Glomerular endothelial cell (primary cell): ENCODE measurements at places on chromosomes 7 and 10.

GRCh38 chr10:112141292-112141691 lies 42.3 kb downstream of the GPAM start:
- no peak for DNase-seq

DNA sequence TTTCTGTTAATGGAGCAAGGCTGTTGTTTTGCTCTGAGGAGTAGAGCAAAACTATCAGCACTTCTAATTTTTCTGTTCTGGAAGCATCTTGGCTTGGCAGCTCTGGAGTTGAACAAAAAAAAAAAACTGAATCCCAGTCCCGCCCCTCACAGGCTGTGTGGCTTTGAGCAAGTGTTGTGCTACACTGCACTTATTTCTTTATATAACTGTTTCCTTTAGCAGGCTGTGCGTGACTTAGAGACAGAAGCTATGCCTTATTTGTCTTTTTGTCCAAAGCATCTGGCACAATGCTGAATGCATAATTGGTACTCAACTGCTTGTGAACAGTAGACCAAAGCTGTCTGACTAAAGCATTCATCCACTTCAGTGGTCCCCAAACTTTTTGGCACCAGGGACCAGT lies 96.1 kb downstream of the AMPH start:
- no peak for DNase-seq

DNA sequence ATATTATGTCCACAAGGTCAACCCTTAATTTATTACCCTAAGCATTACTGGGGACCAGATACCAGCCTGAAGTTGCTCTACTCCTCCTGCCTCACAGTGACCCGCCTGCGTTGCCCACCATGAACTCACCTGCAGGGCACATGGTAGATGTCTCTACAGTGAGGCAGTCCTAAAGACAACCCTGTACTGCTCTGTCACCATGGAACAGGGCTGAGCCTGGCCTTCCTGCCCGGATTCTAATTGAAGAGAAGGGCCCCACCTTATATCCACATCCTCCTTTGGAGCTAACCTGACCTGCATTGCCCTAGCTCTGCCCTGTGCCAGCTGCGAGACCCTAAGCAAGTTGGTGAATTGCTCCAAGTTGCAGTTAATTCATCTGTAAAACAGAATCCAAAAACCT lies 4.1 kb downstream of the SH3PXD2A start:
- DNase-seq, result no peak

GRCh38 chr10:43931308-43931930 lies 282.7 kb upstream of the ZNF32 start:
- DNase-seq, result no peak

- no peak for DNase-seq
Measured at GRCh38 chr7:29207162-29207801, 12.7 kb downstream of the CHN2 start.

DNA sequence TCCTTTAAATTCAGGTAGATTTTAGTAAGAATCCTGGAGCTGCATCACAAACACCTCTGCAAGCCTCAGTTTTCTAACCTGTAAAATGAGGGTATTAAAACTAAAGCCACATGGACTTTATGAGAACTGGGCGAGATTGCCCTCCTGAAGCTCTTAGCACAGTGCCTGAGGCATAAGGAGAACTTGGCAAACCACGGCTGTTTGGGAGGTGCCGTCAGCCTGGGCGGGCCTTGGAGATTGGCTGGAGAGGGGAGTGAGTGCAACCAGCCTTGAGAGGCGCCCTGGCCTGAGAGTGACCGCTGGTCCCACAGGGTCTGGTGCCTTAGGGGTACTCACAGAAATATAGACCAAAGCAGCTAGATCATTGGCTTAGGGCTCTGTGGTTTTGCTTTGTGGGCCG lies 5.4 kb upstream of the TNS3 start:
- DNase-seq, result no peak

- no peak for DNase-seq
Measured at GRCh38 chr7:151252961-151253711, 4.6 kb upstream of the SMARCD3 start.

DNA sequence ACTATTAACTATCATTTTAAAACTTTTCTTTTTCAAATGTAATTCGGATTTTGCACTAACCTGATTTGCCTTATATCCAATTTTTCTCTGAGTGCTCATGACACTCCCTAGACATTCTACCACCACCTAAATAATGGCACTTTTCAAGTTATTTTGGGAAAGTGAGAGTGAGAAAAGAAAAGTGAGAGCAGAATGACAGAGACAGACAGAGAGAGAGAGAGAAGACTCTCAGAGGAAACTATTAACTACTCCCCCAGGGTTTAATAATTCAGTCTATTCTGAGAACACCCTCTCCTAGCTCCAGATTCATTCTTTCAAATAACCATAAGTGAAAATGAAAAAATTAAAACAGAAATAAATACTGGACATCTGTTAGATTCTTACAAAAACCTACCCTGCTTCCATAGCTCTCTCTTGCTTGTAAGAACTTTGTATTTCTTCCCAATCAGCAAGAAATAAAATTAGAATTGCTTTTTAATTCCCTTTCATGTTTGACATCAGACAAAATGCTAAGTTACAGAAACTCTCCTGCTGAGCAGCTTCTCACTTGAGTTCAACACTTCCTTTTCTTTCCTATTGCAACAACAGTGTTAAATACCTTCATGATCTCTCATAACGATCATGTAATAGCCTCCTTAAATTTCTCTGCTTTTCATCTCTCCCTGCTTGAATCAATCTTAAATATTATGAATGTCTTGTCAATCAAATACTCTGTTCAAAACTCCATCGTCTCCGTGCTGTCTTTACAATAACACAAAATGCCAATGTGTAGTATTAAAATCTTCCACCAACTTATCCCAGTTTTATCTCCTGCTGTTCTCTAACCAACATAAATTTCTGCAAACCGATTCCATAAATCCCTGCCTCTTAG lies 191.7 kb downstream of the SEMA3E start:
- DNase-seq, result no peak

- DNase-seq, result no peak
Measured at GRCh38 chr7:104341546-104341945, 13.1 kb downstream of the LHFPL3 start.

- no peak for DNase-seq
Measured at GRCh38 chr7:44278451-44279161, 46.8 kb downstream of the CAMK2B start.

DNA sequence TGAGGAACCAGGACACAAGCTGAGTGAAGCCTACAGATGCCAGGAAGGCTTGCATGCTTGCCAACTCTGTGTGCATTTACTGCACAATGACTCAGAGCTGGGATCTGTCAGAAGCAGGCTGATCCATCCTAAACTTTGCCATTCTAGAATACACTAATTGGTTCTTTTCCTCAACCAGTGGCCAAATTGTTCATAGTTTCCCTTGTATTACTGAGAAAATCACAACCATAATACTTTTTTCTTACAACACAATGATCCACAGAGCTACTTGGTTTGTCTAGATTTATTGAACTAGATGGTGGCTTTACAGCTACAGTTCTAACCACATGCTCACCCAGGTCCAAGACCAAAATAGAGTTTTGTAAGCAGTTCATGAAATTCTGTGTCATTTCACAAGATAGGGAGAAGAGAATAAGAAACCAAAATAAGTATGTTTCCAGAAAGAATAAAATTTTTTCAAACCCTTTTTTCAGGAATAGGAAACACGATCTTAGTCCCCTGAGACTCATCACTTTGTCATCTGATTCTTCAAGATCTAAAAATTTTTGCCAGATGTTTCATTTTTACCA lies 21.0 kb upstream of the LRRC17 start:
- DNase-seq, result no peak

GRCh38 chr10:103367782-103368518 lies at the start of gene TAF5:
TAF5 (plus strand) TSS chr10:103367976; CDS start chr10:103367990, 14 bp downstream.
- peak; percentile 79 for DNase-seq

- DNase-seq, result no peak
Measured at GRCh38 chr10:104447906-104448305, 94.3 kb downstream of the CFAP58 start.

DNA sequence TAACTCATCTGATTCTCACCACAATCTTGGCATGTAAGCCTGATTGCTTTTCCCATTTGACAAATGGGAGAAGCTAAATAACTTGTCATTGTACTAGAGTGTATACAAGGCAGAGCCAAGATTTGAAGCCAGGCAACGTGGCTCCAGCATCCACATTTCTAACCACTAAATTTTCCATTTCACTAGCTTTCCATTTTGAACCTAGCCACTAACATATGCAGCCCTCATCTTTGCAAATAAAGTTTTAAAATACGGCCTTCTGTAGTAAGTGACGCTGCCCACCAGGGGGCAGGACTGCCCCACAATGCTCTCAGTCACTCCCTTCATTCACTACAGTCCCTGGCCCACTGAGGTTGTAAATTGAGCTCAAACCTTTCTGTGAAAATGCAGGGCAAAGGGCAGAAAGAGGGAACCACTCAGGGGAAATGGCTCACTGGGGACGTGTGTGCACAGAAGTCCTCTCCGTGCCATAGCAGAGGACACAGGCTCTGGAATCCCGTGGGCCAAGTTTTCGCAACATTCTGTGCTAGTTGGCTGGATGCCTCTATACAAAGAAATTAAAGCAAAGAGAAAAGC lies 315.7 kb downstream of the TNS3 start:
- no peak for DNase-seq
